A549 treated with CORT108297 at 1 μM for 4 hours (cell line): ENCODE measurements at places on chromosomes 2 and 18. TPM values are rescaled to one million over a fixed set of nuclear protein-coding genes. Genes with fewer than 3 reads are reported as not detected.

Gene UGT1A10
- total RNA-seq = 0.06 TPM in 1 of 5 replicates, not detected in the others

Gene UBR3
- 8.2 to 11.5 TPM (median 9.7 TPM) in 5 replicates for total RNA-seq

Gene NYAP2
- not detected in 5 replicates for total RNA-seq

Gene BOLL
- total RNA-seq = not detected in 5 replicates

Gene ZBTB14
- 6.3 to 8.3 TPM (median 7.3 TPM) in 5 replicates for total RNA-seq

Gene WNT10A
- total RNA-seq = 0.05 to 0.18 TPM (median 0.07 TPM) in 5 replicates

Gene ABI2
- total RNA-seq = 43.5 to 64.5 TPM (median 61.4 TPM) in 5 replicates

Gene OR6B2
- not detected in 5 replicates for total RNA-seq

Gene KLHL14
- not detected in 5 replicates for total RNA-seq

Gene UGT1A6
- total RNA-seq = 0.87 to 1.9 TPM (median 1.1 TPM) in 5 replicates

Gene RESP18
- not detected in 5 replicates for total RNA-seq

Gene AQP4
- total RNA-seq = 0.05 TPM in 1 of 5 replicates, not detected in the others

Gene FAP
- total RNA-seq = 0.16 TPM in 1 of 5 replicates, not detected in the others

Gene TCF7L1
- total RNA-seq = 6.7 to 9.5 TPM (median 9.2 TPM) in 5 replicates

Gene SETBP1
- 0.51 to 0.76 TPM (median 0.61 TPM) in 5 replicates for total RNA-seq

Gene LOXHD1
- total RNA-seq = not detected in 5 replicates

Gene SLC4A1AP
- 28.3 to 41.8 TPM (median 30.9 TPM) in 5 replicates for total RNA-seq

Gene CYP27A1
- total RNA-seq = 0.12 to 0.18 TPM (median 0.15 TPM) in 5 replicates

Gene KIAA2012
- not detected in 5 replicates for total RNA-seq

Gene ELOA2
- total RNA-seq = not detected in 5 replicates

Gene FAM161A
- total RNA-seq = 5.3 to 8.2 TPM (median 7.3 TPM) in 5 replicates

Gene IL36A
- total RNA-seq = not detected in 5 replicates

Gene INHBB
- total RNA-seq = 11.9 to 20.8 TPM (median 16.5 TPM) in 5 replicates

Gene CRYGC
- not detected in 5 replicates for total RNA-seq

Gene LRP1B
- total RNA-seq = not detected in 5 replicates

Gene DSC1
- total RNA-seq = not detected in 5 replicates

Gene HOXD13
- 0.16 to 0.27 TPM (median 0.23 TPM) in 5 replicates for total RNA-seq

Gene G6PC2
- total RNA-seq = not detected in 5 replicates

Gene MARCO
- 0.05 to 0.09 TPM (median 0.09 TPM) in 4 of 5 replicates, not detected in the other for total RNA-seq

Gene GPR45
- not detected in 5 replicates for total RNA-seq

Gene SPP2
- total RNA-seq = not detected in 5 replicates

Gene DSEL
- 0.27 to 0.40 TPM (median 0.34 TPM) in 5 replicates for total RNA-seq

Gene NRP2
- 92.0 to 177 TPM (median 152 TPM) in 5 replicates for total RNA-seq

Gene KCNIP3
- total RNA-seq = 1.1 to 2.4 TPM (median 1.6 TPM) in 5 replicates

Gene UNC50
- total RNA-seq = 43.7 to 47.8 TPM (median 46.0 TPM) in 5 replicates

Gene ATP6V1B1
- total RNA-seq = 1.5 to 2.6 TPM (median 2.4 TPM) in 5 replicates

Gene IL1R2
- 0.53 to 0.97 TPM (median 0.68 TPM) in 5 replicates for total RNA-seq

Gene SERPINB13
- not detected in 5 replicates for total RNA-seq

Gene NEU2
- not detected in 5 replicates for total RNA-seq

Gene HMSD
- total RNA-seq = 0.15 to 0.16 TPM (median 0.15 TPM) in 3 of 5 replicates, not detected in the others

Gene ASB18
- not detected in 5 replicates for total RNA-seq

Gene CYRIA
- 0.06 to 0.30 TPM (median 0.14 TPM) in 5 replicates for total RNA-seq

Gene EFHD1
- 1.9 to 2.9 TPM (median 2.5 TPM) in 5 replicates for total RNA-seq

Gene ZSWIM2
- total RNA-seq = not detected in 5 replicates

Gene MROH2A
- 0.09 to 0.20 TPM (median 0.15 TPM) in 4 of 5 replicates, not detected in the other for total RNA-seq

Gene CD28
- not detected in 5 replicates for total RNA-seq

Gene IL1A
- 0.06 to 0.22 TPM (median 0.16 TPM) in 5 replicates for total RNA-seq
